ENCODE measurements at places on chromosomes 16 and 17.
A peak's percentile ranks its signal among the peaks of the same experiment; 100 is the strongest.

- no peak for DNase-seq
Observed at GRCh38 chr16:22614271-22614947, 103.7 kb downstream of the NPIPB5 start.

- no peak for DNase-seq
Observed at GRCh38 chr16:74691093-74691855, 9.4 kb downstream of the MLKL start.

- DNase-seq = no peak
Observed at GRCh38 chr17:81665205-81666091, 957 bp downstream of the OXLD1 start.

DNA sequence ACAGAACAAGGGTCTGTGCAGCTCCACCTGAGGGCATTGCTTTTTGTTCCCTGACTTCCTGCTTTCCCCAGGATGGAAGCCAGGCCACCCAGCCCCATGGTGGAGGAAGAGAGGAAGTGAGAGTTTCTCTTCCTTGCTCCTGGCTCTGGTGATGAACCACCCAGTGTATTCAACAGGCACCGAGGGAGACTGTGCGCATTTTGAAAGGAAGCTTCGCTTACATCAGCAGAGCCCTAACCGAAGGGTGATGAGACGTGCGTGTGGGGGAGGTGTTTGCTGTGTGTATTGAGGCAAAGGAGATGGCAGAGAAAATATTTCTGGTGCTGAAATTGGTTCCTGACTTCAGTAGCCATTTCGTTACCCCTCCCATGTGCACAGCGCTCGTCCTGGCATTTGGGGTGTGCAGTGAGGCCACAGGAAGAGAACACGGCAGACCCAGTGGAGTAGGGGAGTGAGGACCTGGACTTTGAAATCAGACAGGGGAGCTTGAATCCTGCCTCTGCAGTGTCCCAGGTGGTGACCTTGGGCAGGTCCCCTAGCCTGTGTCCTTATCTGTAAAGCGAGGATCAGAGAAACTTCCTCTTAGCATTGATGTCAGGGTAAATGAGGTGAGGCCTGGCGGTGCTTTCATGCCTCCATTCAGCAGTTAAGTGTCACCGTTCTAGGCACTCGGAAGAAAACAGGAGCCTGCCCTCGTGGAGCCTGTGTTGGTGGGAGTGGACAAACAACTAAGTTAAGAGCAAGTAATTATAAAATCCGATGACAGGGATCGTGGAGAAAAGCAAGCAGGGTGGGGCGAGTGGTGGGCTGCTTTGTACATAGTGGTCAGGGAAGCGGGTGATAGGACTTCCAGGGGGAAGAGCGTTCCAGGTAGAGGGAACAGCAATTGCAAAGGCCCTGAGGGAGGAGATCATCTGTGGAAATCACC lies 7.4 kb downstream of the CMIP start:
- no peak for DNase-seq

DNA sequence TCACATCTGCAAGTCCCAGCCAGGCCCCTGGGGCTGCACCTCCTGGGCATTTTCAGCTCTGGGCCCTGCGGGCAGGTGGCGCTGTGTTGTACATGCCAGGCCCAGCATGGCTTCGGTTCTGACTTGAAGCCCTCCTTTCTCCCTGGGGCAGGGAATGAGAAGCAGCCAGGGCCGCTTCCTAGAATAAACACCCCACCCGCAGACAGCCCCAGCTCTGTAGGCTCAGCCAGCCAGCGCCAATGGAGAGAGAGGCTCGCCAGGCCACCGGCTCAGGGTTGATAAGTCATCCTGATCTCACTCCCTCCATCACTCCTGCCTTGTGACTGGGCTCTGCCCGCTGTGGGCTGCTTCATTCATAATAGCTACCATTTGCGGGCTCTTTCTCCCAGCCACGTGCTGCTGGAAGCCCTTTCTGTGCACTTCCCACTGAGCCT lies 6.0 kb upstream of the GLIS2 start:
- peak; percentile 67 for DNase-seq

Data from RWPE2 (cell line).